ENCODE measurements at places on chromosomes 4 and X. TPM values are rescaled to one million over a fixed set of nuclear protein-coding genes. Genes with fewer than 3 reads are reported as not detected.

DNA sequence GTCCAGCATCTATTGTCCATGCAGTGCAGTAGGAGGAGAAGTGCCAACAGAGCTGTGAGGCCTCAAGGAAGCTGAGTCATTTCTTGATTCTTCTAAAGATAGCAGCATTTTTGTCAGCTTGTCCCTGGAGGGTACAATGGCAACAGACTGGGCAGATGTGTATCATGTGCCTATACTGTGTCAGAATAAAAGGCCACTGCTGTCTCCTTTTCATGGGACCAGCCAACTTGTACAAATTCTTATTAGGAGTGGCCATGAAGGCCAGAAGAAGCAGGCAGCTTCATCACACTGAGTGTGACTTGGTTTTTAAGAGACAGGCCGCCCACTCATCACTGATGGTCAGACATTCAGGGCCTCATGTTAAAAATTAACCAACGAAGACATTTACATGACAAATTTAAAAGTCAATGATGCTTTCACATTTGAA, 185.0 kb upstream of the FAM241A start:
- DNase-seq, result no peak

- no peak for DNase-seq
Observed at GRCh38 chr4:36249610-36250009, 5.3 kb upstream of the ARAP2 start.

- DNase-seq, result no peak
Observed at GRCh38 chrX:20378233-20378920, 111.7 kb upstream of the RPS6KA3 start.

- DNase-seq, result no peak
Observed at GRCh38 chrX:108254636-108255035, 163.1 kb downstream of the ATG4A start.

- no peak for DNase-seq
Observed at GRCh38 chr4:119394826-119395225, 72.9 kb upstream of the FABP2 start.

DNA sequence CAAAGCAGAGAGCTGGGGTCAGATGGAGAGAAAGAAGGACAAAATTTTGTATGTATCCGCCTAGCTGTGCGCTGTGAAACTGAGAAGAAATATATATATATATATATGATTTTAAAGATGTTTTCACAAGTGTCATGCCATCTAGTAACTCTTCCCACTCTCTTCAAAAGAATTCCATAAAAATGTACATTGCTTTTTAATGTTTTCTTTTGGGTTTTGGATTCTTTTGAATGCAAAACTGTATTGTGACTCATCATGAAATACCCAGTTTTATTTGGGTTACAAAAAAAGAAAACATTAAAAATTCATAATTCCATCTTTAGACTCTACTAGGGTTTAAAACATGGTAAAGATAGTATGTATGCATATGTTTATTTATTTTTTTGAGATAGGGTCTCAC, 34.3 kb upstream of the IGFBP7 start:
- DNase-seq, result no peak

Gene CTAG1A
- polyA plus RNA-seq, result not detected

Gene CYSLTR1
- 8.4 TPM for polyA plus RNA-seq

Gene ANK2
- polyA plus RNA-seq, result 268 TPM

Gene SRPX
- polyA plus RNA-seq, result 26.6 TPM

Gene IL13RA1
- polyA plus RNA-seq, result 26.6 TPM

Gene FAM114A1
- polyA plus RNA-seq, result 50.2 TPM

Gene TCEAL6
- not detected for polyA plus RNA-seq

Data from forelimb muscle (tissue), 1 donor.